ENCODE measurements at places on chromosomes 16 and 17.

DNA sequence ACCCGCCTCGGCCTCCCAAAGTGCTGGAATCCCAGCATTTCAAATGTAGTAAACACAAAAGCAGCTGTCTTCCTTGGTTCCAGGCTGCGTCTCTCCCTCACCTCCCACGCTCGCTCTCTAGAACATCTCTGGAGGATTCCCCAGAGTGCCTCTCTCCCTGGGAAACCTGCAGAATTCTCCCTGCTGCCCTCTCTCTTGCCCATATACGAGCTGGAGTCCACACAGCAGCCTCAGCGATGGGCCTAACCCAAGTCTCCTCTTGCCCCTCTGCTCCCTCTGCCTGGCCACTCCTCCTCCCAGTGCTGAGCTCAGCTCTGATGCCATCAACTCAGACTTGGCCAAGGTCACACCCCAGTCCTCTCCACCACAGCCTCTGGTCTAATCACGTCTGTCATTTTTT lies 10.6 kb downstream of the GPRC5B start:
- DNase-seq, result no peak

DNA sequence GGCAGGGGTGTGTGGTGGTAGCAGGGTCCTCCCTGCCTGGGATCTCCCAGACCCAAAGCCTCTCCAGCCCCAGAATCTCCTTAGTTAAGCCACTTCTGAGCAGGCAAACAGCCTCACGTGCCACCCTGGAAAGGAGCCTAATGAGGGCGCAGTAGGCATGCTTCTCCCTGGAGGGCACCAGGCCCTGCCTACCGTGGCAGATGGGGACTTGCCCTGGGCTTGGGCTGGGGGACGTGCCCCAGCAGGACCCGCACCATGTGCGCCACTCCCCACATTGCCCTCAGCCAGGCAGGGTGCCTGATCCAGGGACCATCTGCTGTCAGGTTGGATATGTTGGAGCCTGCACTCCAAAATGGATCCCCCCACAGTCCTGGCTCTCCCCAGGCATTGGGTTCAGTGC lies 14.2 kb downstream of the FAM83G start:
- no peak for DNase-seq

DNA sequence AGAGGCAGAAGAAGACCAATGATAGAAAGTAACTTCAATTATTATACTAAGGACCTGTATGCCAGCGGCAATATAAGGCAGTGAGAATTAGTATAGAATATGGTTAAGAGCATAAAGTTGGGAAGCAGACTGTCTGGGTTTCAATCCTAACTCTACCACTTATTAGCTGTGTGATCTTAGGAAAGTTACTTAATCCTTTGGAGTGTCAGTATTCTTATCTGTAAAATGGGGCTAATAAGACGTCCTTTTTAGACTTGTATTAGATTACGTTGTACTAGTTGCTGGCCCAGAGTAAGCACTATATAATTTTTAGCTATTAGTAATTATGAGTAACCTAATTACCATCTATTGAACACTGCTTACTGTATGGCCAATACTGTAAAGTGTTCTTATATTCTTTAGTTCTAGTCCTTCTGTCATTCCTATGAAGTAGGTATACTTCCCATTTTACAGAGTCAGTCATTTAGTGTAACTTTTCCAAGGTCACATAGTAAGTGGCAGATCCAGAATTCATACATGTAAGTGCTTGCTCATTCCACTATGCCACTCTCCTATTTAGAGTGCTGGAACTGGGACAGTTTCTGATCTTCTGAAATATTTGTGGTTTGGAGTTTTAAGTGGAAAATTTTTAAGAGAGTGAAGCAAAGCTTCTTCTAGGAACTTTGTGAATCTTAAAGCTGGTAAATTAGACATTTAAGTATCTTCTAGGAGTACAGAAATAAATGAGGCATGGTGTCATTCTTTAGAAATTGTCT lies 22.5 kb downstream of the HEATR9 start:
- DNase-seq, result no peak

DNA sequence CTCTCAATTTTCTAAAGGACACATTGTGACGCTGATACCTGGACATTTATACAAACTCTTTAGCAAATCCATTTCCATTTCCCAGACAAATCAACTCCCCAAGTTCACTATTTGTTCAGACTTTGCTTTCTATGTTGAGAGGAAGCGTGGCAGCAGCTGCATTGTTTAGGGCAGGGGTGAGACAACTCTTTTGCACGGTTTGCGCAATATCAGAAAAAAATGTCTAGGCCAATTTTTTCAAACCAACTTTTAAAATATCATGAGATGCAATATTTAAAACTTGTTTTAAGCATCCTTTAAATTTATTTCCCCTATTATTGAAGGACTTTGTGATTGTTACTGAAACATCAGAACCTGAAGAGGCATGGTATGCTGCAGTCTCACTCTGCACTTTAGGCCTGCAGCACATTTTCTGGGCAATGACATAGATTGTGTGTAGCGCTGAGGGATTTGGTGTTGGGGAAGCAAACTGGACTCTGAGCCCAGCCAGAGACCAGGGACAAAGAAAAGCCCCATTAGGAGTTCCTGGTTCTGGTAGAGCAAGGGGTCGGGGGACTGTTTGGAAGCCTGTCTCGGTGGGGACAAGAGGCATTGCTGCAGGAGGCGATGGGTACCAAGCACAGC lies 6.4 kb upstream of the CCDC182 start:
- DNase-seq, result no peak

- no peak for DNase-seq
Measured at GRCh38 chr17:28484296-28484695, 10.9 kb downstream of the SLC13A2 start.

DNA sequence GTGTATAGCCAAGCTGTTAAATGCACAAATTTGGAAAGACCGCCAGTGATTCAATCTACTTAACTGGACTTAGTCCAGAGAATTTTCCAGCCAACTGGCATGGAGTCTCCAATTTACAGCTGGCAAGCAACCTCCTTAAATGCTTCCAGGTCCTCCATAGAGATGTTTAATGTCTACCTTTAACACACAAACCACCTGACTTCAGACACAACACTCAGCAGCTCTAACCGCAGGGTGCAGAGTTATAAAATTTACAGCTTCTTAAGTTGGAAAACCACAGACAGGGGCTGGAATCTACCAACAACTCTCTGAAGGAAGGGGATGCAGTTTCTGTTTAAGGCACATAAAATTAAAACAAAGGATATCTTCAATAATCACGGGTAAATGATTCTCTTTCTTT lies 106.9 kb downstream of the SYCE1L start:
- no peak for DNase-seq

DNA sequence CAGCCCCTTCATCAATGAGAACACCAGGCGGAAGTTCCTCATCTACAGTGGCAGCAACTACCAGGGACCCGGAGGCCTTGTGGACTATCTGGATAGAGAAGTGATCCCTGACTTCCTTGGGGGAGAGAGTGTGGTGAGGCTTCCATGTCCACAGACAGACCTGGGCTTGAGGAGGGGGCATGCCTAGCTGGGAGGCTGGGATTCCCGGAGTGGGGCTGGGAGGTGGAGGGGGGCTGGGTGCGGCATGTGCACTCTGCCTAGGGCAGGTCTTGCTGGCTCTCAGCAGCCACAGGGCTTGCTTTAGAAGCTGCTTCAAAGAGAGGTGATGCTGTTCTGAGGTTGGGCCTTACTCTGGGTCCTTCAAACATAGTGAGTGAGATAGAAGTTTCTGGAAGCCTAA lies 27.8 kb downstream of the NAGPA start:
- DNase-seq, result no peak

DNA sequence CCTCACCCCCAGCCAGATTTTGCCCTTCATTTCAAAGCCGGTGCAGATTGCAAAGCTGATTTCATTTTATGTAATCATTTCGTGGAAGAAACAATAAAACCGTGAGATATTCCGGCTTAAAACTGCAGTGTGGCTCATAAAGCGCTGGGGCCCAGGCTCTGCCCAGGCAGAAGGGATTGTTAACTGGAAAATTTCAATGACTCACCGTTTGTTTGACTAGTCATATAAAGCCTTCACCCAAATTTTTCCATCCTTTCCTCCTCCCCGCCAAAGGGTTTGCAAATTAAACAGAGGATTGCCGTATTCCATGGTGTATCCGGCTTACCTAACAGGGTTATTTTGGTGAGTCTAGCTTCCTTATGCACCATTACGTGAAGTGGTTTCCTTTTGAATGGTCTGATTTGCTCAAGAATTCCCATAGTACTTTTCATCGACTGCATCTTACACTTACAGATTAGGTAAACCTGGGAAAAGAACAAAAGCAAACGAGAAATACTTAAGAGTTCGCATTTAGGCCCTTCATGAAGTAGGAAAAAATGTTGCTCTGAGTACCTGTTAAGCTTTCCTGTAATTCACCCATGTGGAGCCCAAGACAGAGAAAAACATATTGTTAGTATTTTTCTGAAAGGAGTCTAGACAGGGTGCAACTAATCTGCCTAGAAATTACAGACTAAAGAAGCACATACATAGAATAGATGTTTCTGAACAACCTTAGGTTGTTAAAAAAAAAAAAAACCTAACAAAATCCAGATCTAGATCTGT lies 949 bp upstream of the GSPT1 start:
- no peak for DNase-seq

GRCh38 chr16:1633310-1633709 lies 21.1 kb downstream of the CRAMP1 start:
- no peak for DNase-seq

GRCh38 chr16:55037046-55037445 lies 106.4 kb downstream of the IRX5 start:
- no peak for DNase-seq

GRCh38 chr17:32266051-32266388 lies 388 bp downstream of the RHBDL3 start:
- DNase-seq, result no peak

- no peak for DNase-seq
Measured at GRCh38 chr16:31484491-31485171, 1.7 kb downstream of the SLC5A2 start.

- DNase-seq, result no peak
Measured at GRCh38 chr16:48053418-48053745, 102.4 kb downstream of the ABCC12 start.

GRCh38 chr16:75927810-75928209 lies 201.5 kb upstream of the CPHXL start:
- DNase-seq, result no peak

GRCh38 chr16:66979011-66979717 lies 9.2 kb upstream of the CES4A start:
- no peak for DNase-seq

GRCh38 chr16:16092925-16093627 lies 130.2 kb downstream of the ABCC6 start:
- no peak for DNase-seq

DNA sequence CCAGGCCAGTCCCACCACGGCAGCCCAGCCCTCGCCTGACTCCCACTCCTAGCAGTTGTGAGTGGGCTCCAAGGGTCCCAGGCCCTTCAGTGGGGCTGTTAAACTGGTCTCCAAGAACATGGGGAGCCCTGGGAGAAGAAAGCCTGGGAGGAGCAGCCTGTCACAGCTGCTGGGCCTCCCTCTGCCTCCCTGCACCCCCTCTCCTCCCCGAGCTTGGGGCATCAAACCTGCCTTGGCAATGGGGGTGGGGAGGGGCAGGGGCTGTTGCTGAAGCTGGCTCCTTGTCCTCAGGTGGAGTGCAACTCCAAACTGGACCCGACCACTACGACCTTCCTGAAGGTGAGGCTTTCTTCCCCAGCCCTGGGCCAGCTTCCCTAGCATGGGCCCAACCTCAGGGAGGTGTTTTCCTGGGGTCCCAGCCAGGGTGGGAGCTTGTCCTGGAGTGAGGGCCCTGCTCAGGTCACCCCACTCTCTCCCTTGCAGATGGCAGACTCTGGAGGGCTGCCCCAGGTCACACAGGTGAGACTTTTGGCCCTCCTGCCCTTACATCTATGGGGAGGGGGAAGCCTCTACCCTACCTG lies 6.6 kb upstream of the SETD6 start:
- no peak for DNase-seq

GRCh38 chr16:58458606-58459343 lies 41.2 kb upstream of the NDRG4 start:
- no peak for DNase-seq

DNA sequence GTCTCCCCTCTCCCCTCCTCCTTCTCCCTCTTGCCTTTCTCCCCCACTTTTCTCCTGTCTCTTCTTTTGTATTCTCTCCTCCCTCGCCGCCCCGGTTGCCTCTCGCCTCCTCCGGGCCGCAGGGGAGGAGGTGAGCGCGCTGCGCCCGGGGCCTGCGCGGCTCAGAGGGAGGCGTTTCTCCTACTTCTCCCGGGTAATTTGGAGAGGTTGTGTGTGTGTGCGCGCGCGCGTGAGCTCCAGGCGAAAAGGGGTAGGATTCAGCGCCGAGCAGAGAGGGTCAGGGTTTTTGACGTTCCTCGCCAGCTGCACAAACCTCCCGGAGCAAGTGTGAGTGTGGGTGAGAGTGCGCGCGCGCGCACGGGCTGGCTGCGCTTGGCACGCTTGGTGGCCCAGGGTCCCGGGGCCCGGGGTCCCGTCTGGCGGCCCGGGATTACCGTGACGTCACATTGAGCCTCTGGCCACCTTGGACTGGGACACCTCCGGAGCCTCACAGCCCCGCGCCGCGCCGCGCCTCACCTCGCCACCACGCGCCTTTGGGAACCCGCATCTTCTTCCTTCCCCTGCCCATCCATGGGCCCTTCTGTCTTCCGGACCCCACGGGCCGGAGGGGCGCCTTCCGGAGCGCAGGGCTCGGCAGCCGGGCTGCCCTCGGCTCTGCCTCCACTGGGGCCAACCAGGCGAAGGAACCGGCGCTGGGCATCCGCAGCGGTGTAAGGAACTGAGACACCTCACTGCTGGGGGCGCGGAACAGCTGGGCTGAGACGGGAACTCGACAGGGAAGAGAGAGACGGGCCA lies 479 bp downstream of the IRX6 start:
- no peak for DNase-seq

- DNase-seq, result no peak
Measured at GRCh38 chr17:63282455-63282854, 163.7 kb downstream of the CYB561 start.

GRCh38 chr16:19842426-19843157 lies 42.1 kb downstream of the GPRC5B start:
- no peak for DNase-seq

- no peak for DNase-seq
Measured at GRCh38 chr16:27708651-27709050, 158.7 kb downstream of the KATNIP start.

GRCh38 chr16:31127182-31127581 lies 8.3 kb downstream of the PRSS8 start:
- DNase-seq, result peak; percentile 4

DNA sequence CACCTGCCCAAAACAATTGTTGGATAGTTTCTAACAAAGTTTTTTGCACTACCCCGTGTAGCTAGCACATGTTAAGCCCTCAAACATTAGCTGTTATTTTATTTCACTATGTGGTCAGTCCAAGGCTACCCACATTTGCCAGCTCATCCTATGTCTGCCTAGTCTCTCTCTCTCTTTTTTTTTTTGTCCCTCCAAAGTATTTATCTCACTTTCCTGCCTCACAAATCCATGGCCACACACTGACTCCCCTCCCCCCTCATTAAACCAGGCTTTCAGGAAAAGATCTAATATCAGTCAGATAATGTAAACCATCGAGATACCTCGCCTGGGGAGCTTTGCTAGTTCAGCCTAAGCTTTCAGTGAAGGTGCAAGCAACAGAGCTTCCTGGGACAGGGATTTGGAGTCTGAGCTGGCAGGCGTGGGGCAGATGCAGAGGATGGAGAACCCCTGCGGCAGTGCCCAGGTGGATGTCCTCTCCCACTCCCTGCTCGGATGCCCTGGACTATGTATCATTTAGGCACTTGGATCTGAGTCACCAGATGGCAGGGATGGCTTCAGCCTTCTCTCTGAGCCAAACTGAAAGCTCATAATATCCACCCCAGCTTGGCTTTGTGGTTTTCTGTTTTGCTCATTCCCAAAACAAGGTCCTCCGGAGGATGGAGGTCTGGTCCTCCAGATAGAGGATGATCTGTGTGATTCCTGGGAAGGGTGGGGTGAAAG lies 73.7 kb upstream of the FOXF1 start:
- no peak for DNase-seq
